Sigmoid colon (tissue), 7 donors: ENCODE measurements at places on chromosomes 4 and X. TPM values are rescaled to one million over a fixed set of nuclear protein-coding genes. Genes with fewer than 3 reads are reported as not detected.

- no peaks in the 10 kb centered on the region for H3K36me3 ChIP-seq
- H3K27me3 ChIP-seq = no peaks in the 10 kb centered on the region
- H3K27ac ChIP-seq = no peak overlapping the region
- H3K4me3 ChIP-seq = no peak overlapping the region
- DNase-seq = no peak
These were observed 2.3 kb upstream of the HTATSF1 start for GRCh38 chrX:136495043-136495442.

DNA sequence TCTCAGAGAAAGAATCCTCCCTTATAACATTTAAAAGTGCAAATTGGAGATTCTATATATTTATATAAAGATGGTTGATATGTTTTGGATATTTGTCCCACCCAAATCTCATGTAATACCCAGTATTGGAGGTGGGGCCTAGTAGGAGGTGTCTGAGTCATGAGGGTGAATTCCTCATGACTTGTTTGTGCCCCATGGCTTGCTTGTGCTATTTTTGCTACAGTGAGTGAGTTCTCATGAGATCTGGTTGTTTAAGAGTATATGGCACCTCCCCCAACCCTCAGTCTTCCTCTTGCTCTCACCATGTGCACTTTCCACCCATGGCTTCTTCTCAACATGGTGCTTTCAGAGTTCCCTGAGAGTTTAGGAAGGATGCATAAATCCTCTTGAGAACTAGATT, 9.5 kb upstream of the ANKRD50 start:
- H3K27me3 ChIP-seq = no peaks in the 10 kb centered on the region
- no peak overlapping the region for H3K27ac ChIP-seq
- no peak overlapping the region for H3K4me3 ChIP-seq
- H3K36me3 ChIP-seq = no peaks in the 10 kb centered on the region
- H3K4me1 ChIP-seq = no peaks in the 10 kb centered on the region
- DNase-seq = no peak

GRCh38 chr4:34250562-34250961, 1993.8 kb downstream of the ARAP2 start:
- no peaks in the 10 kb centered on the region for H3K4me1 ChIP-seq
- H3K27ac ChIP-seq = no peak overlapping the region
- H3K36me3 ChIP-seq = no peaks in the 10 kb centered on the region
- no peak overlapping the region for H3K4me3 ChIP-seq
- DNase-seq = no peak

GRCh38 chr4:4672402-4672801, 130.6 kb upstream of the STX18 start:
- DNase-seq = peak; percentile 19
- peaks cover under 1% of the 10 kb centered on the region for H3K4me1 ChIP-seq
- no peak overlapping the region for H3K27ac ChIP-seq
- peaks cover 3% of the 10 kb centered on the region for H3K27me3 ChIP-seq
- no peak overlapping the region for H3K4me3 ChIP-seq

GRCh38 chrX:28278251-28278650, 297.0 kb upstream of the DCAF8L1 start:
- H3K4me1 ChIP-seq = no peaks in the 10 kb centered on the region
- H3K27ac ChIP-seq = no peak overlapping the region
- no peaks in the 10 kb centered on the region for H3K27me3 ChIP-seq

- no peaks in the 10 kb centered on the region for H3K27me3 ChIP-seq
- DNase-seq = no peak
- no peaks in the 10 kb centered on the region for H3K4me1 ChIP-seq
- no peaks in the 10 kb centered on the region for H3K36me3 ChIP-seq
- no peak overlapping the region for H3K4me3 ChIP-seq
These were observed 176.4 kb downstream of the NLGN4X start for GRCh38 chrX:6052111-6052745.

DNA sequence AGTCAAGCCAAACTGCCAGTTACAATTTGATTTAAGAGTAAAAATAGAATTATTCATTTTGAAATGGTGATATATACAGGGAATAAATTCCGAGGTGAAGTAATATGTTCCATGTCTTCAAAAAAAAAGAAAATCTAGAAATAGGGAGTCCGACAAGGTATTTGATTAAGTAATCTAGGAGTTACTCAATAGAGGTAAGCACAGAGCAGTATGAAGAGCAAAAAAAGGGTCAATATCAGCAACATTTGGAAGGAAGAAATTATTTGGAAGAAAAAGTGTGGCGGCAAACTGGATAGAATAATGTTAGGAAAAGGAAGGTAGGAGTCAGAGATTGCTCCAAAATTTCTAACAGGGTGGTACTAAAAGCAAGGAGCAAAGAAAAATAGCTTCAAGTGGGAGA, 113.7 kb upstream of the BMP3 start:
- no peak for DNase-seq
- H3K27ac ChIP-seq = no peak overlapping the region
- H3K27me3 ChIP-seq = no peaks in the 10 kb centered on the region
- no peaks in the 10 kb centered on the region for H3K36me3 ChIP-seq

ATP10D gene
- 17.1 TPM for total RNA-seq

- H3K4me1 ChIP-seq = no peaks in the 10 kb centered on the region
- H3K4me3 ChIP-seq = no peak overlapping the region
- H3K27ac ChIP-seq = no peak overlapping the region
- no peak for DNase-seq
- no peaks in the 10 kb centered on the region for H3K36me3 ChIP-seq
- H3K27me3 ChIP-seq = no peaks in the 10 kb centered on the region
These were observed 14.8 kb upstream of the LAP3 start for GRCh38 chr4:17562157-17562556.

GRCh38 chr4:25805255-25805860, 57.4 kb downstream of the SEL1L3 start:
- no peak overlapping the region for H3K4me3 ChIP-seq
- H3K4me1 ChIP-seq = no peaks in the 10 kb centered on the region
- DNase-seq = no peak
- no peak overlapping the region for H3K27ac ChIP-seq
- no peaks in the 10 kb centered on the region for H3K36me3 ChIP-seq
- H3K27me3 ChIP-seq = no peaks in the 10 kb centered on the region

- no peak overlapping the region for H3K4me3 ChIP-seq
- no peak for DNase-seq
- no peaks in the 10 kb centered on the region for H3K4me1 ChIP-seq
- H3K36me3 ChIP-seq = no peaks in the 10 kb centered on the region
- no peak overlapping the region for H3K27ac ChIP-seq
These were observed 24.1 kb upstream of the OCIAD2 start for GRCh38 chr4:48930654-48931053.

DNA sequence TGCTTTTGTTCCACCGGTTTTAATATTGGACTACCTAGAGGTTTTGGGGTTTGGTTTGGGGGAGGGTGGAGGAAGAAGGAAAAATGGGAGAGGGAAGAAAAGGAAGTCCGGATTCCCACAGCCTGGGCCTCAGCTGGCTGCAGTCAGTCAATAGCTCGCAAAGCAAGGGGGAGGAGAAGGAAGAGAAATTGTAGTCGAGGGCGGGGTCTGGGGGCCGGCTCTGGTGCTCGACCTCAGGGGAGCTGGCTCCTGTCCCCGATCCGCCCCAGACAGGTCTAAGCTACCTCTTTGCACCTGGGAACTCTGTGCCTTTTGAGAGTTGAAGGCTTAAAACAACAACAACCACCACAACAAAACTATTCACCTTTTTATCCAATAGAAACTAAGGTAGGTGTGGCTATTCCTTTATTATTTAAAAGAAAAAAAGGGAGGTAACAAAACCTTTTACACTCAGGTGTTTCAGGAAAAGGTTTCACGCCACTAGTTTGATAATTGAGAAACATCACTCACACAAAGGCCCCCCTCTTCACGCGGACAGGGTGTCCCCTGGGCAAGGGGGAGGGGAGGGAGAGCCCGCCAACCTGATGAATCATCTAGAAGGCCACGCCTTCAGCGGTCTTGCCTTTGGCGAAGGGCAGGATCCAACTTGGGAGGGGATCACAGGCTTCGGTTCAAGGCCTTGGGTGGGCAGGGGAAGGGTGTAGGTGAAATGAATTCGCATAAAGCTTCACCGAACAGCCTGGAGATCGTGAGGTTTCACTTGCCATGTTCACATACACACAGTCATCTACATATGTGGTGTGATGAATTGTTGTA, 1.6 kb upstream of the LNX1 start:
- H3K4me1 ChIP-seq = no peaks in the 10 kb centered on the region
- no peak overlapping the region for H3K27ac ChIP-seq
- no peak for DNase-seq

GRCh38 chr4:173509036-173510001, 20.7 kb downstream of the HAND2 start:
- H3K27me3 ChIP-seq = no peaks in the 10 kb centered on the region
- H3K4me3 ChIP-seq = peak overlapping the region; percentile 39

DNA sequence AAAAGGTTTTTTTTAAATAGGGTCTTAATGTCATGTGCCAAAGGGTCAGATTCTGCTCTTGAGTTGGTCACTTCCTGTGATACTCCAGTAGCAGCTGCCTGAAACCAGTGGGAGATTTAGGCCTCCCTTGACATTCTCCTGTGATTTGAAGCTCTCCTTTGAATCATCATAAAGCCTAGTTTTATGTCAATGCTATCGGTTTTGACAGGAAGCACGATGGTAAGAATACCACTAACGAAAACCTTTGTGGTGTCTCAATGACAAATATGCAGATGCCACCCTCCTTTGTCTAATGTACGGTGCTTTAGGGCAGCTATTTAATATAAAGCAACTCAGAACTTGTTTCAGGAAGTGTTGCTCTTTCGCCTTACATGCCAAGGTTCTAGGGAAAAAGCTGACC, 44.2 kb downstream of the CCNI start:
- no peak overlapping the region for H3K27ac ChIP-seq
- no peak overlapping the region for H3K4me3 ChIP-seq
- no peaks in the 10 kb centered on the region for H3K27me3 ChIP-seq
- no peaks in the 10 kb centered on the region for H3K4me1 ChIP-seq
- DNase-seq = no peak

DNA sequence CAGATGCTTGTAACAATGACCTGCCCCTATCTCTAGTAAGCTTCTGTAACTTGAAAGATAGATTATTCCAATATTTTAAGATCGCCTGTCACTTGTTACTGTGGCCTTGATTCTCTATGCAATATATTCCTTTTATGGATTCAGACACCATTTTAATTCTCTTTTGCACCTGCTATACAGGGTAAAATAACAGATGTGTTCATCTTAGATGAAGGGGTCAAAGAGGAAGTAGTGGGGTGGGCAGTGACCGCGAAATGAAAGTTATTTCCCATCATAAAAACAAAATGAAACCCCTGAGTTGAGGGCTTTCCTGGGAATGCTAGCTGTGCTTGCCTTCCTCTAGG, 175.9 kb downstream of the TSPAN5 start:
- no peak for DNase-seq
- no peak overlapping the region for H3K27ac ChIP-seq
- H3K27me3 ChIP-seq = no peaks in the 10 kb centered on the region
- H3K36me3 ChIP-seq = no peaks in the 10 kb centered on the region

ACE2 gene
- total RNA-seq = not detected

GRCh38 chrX:112849016-112849415, 8.4 kb upstream of the AMOT start:
- no peaks in the 10 kb centered on the region for H3K4me1 ChIP-seq
- no peaks in the 10 kb centered on the region for H3K36me3 ChIP-seq
- no peak overlapping the region for H3K4me3 ChIP-seq
- H3K27me3 ChIP-seq = no peaks in the 10 kb centered on the region
- no peak overlapping the region for H3K27ac ChIP-seq
- no peak for DNase-seq

DNA sequence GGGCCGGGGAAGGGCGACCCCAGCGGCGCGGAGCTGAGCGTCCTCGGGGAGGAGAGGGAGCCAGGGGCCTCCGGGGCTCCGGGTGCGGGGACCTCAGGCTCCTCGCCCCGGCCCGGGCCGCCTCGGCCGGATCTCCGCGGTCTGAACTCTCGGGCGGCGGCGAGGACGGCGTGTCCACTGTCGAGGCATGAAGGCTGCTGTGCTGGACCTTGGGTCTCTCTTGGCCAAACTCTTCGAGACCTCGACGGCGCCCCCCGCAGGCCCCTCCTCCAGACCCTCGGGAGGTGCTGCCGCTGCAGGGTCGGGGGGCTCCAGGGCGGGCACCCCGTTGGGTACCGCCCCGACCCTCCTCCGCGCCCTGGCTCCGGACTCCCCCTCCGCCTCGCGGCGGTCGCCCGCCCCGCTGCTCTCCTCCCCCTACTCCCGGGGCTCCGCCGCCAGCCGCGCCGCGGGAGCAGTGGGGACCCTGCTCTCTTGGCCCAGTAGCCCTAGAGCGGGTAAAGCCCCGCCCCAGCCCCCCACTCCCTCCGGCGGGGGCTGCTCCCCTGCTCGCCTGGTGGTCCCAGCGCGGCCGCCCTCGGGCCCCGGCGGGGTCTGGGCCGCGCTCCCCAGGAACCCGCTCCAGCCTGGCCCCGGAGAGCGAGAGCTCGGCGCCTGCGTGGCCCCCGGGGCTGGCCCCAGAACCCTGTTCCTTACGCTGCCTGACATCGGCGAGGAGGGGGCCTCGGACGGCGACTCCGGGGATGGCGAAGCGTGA, 564 bp downstream of the FAM149A start:
- H3K36me3 ChIP-seq = no peaks in the 10 kb centered on the region
- DNase-seq = peak; percentile 70
- no peaks in the 10 kb centered on the region for H3K27me3 ChIP-seq
- peak overlapping the region; percentile 85 for H3K4me3 ChIP-seq
- no peaks in the 10 kb centered on the region for H3K4me1 ChIP-seq

HTATSF1 gene
- 54.8 TPM for total RNA-seq

AGTR2 gene
- not detected for total RNA-seq

L1CAM gene
- 25.7 TPM for total RNA-seq

DNA sequence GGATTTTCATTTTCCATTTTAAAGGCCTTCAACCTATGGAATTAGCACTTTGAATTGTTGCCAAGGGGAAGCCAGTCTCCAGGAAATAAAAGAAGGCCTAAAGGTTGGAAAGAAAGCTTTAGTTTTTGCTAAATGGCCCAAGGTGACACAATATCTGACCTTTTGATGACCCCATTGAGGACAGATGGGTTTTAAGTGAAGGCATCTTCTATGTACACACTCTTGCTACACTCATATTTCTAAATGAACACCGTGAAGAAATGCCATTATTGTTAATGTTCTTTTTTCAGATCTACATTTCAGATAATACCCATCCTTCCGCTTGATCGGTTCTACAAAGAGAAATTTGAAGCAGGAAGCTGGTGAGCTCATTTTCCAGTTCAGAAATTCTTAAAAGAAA, 162.8 kb upstream of the POU3F4 start:
- no peaks in the 10 kb centered on the region for H3K36me3 ChIP-seq
- no peak overlapping the region for H3K27ac ChIP-seq
- no peak for DNase-seq
- H3K27me3 ChIP-seq = no peaks in the 10 kb centered on the region

DNA sequence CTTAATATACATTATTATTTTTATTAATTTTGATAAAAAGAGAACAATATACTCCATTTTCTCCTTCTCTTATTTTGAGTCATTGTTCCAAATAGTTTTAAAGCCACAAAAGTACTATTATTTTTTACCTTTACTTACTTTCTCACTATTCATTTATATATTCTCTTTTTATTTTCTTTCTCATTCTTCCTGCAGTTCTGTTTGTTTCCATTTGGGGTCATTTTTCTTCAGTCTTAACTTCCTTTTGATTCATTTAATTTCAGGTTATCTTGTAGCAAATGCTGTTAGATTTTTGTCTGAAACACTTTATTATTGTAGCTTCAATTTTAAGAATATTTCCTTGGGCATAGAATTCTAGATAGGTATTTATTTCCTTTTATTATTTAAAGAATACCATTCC, 438.6 kb upstream of the EPHA5 start:
- H3K27me3 ChIP-seq = no peaks in the 10 kb centered on the region
- no peak overlapping the region for H3K4me3 ChIP-seq
- H3K4me1 ChIP-seq = no peaks in the 10 kb centered on the region
- no peak overlapping the region for H3K27ac ChIP-seq
- DNase-seq = no peak
- H3K36me3 ChIP-seq = no peaks in the 10 kb centered on the region
